ENCODE measurements at places on chromosomes 11 and 22.

- DNase-seq, result no peak
Observed at GRCh38 chr11:15212876-15213275, 98.2 kb downstream of the INSC start.

- DNase-seq, result no peak
Observed at GRCh38 chr11:9280655-9281301, 15.6 kb upstream of the DENND5A start.

- peak; percentile 77 for DNase-seq
Observed at GRCh38 chr22:29689880-29690213, 30.0 kb upstream of the CABP7 start.

DNA sequence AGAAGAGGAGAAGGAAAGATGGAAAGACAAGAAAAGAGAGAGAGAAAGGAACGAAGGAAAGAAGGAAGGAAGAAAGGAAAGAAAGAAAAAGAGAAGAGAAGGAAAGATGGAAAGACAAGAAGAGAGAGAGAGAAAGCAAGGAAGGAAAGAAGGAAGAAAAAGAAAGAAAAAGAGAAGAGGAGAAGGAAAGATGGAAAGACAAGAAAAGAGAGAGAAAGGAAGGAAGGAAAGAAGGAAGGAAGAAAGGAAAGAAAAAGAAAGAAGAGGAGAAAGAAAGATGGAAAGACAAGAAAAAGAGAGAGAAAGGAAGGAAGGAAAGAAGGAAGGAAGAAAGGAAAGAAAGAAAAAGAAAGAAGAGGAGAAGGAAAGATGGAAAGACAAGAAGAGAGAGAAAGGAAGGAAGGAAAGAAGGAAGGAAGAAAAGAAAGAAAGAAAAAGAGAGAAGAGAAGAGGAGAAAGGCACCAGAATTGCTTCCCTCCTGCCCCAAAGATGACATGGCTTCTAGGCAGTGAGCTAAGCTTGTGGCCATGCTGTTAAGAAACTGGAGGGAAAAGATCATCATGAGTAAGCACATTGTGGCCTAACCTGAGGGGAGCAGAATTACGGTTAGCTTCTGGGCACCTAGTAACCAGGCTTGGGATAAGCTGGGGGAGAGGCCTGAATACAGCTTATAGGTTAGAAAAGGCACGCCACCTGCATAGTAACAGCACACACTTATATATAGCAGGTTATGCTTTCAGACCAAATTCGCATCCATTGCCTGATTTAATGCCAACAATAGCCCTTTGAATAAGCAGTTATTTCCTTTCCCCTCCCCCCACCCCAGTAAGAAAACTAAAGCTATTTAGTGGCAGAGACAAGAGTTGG, 2.3 kb upstream of the ST3GAL4 start:
- DNase-seq, result no peak

GRCh38 chr11:101133190-101133589, 3.6 kb upstream of the PGR start:
- DNase-seq, result no peak

- DNase-seq, result peak; percentile 39
Observed at GRCh38 chr11:8217926-8218325, 45.8 kb downstream of the LMO1 start.
